Suppressor macrophage treated with lipopolysaccharide for 1 hour (primary cell): ENCODE measurements at places on chromosomes 3 and 15.

DNA sequence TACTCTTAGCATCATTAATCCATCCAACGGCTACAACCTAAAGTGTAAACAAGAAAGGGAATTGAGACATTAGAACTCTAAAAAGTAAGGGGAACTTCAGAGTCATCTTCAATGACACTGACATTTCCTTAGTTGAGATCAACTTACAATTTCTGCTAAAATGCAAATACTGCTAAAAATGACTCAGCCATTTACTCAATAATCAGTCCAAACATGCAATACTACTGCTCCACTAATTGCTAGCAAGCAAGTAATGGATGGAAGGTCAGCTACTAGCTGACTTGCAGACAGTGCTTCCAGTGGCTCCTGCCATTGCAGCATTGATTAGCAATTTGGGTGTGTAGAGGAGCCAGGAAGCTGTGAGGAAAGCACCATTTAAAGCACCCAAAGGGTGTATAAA lies 28.4 kb downstream of the CD200R1L start:
- DNase-seq = peak; percentile 95

DNA sequence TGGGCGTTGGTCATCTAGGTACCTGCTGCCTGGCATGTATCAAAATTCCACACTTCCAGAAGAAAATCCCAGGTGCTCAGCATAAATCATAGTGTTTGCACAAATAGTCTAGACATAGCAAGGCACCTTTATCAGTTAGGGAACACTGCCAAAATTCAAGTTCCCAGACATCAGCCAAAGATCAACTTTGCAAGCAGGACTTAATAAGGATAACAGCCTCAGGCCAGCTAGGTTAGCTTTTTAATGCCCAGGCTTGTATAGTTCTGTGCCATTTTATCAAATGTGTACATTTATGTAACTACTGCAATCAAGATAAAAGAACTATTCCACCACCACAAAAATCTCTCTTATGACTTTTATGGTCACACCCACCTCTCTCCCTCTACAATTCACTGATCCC lies 30.7 kb downstream of the DZIP3 start:
- DNase-seq = no peak

- no peak for DNase-seq
Measured at GRCh38 chr3:73884361-73884760, 259.6 kb upstream of the PDZRN3 start.

DNA sequence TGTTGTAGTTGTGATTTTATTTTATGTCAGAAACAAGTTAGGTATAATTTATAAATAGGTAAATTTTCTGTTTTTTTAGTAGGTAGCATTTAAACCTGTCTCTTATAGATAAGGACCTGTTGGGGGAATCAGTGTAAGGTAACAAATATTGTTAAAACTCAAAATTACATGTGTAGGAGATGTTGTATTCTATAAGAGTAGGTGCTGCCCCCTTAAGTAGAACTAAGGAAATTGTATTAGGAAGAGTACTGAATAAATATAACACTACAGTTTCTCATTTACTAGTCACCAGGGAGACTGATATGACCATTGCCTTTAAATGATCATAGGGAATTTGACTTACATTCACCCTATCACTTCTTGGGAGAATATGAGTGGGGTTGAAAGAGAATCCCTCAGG lies 31.2 kb downstream of the SLC25A36 start:
- peak; percentile 24 for DNase-seq

- no peak for DNase-seq
Measured at GRCh38 chr3:188232656-188233055, 78.7 kb downstream of the LPP start.

GRCh38 chr15:31045606-31046005 lies 54.2 kb upstream of the MTMR10 start:
- DNase-seq = no peak

GRCh38 chr15:86870846-86871245 lies 791.2 kb downstream of the AGBL1 start:
- DNase-seq = no peak

DNA sequence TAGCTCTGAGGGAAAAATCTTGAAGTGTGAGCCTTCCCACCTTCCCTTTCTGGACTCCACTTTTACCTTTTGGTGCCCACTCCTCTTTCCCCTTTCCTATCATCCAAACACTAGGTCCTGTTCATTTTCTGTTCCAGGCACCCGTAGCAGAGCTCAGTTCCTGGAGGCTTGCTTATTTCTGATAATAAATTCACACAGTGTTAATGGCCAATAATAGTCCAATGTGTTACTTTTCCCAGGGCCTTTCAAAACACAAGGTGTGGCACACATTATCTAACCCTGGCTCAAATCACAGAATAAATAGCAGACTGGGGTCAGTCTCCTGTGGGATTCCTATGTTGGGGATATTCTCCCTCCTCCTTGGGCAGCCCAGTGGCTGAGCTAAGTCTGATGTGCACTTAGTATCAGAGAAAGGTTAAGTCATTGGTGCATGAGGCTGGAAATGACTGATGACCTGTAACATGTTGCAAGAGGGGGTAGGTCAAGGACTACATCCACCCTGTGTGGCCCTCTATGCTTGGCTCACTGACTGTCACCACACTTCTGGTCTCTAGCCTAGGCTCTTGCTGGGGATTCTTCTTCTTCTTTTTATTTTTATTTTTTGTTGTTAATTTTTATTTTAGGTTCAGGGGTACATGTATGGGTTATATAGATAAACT lies 43.7 kb upstream of the ROPN1 start:
- DNase-seq = no peak

DNA sequence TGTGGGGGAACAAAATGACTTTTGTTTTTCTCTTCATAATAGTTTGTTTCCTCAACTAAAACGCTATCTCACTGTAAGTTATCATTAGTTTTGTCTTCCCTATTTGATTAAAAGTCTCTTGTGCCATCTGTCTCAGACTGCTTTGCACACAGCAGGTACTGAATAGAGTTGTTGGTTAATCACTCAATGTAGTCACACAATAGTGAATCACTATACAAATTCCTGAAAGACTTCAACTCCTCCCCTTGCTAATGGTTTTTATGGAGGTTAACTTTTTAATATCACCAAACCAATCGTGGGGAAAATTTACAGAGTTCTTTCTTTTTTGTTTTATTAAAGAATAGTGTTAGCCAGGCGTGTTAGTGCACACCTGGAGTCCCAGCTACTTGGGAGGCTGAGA lies 2.6 kb upstream of the NGLY1 start:
- DNase-seq = no peak

DNA sequence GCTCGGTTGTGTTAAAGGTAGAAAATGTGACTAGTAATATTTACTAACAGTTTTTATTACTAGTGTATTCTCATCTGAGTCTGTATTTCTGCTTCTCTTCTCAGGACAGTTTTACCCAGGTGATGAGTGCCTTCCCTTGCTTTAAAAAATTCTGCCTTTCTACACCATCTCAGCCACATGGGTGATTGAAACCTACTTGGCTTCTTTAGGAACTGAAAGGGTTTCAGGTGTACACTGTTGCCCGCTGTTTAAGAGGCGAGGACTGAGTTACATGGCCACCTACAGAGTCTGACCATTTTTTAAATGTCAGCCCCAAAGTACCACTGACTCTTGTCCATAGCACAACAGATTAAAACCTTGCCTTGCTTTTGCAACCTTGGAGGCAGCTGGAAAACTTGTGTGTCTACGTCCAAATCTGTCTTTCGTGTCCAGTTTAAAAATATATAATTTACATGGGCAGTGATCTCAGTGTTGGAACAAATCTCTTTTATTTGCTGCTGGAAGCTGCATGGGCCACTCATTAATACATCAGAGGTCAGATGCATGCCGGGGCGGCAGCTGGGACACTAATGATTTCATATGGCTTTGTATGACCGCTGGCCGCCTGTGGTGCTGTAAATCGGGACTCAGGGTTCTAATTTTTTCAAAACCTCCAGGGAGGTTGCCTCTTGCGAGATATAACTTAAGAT lies 44.6 kb downstream of the TRIM71 start:
- no peak for DNase-seq

GRCh38 chr3:168047190-168047795 lies 48.4 kb downstream of the GOLIM4 start:
- DNase-seq = peak; percentile 92

DNA sequence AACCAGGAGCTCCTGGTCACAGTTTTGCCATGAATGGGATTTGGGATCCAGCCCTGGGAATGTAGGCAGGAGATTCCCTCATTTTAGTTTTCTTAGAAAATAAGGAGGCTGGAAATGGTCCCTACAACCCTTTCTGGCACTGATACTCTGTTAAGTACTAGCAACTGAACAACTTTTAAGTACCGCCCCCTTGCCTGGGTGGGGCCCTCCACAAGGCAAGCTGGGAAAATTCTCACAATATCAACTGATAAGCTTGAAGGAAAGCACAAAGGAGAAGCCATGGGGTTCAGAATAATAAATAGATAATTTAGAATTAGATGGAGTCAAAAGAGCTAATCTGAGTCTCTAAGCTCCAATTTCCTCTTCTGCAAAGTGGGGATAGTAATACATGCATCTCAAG lies 4.2 kb upstream of the DGKG start:
- DNase-seq = no peak

DNA sequence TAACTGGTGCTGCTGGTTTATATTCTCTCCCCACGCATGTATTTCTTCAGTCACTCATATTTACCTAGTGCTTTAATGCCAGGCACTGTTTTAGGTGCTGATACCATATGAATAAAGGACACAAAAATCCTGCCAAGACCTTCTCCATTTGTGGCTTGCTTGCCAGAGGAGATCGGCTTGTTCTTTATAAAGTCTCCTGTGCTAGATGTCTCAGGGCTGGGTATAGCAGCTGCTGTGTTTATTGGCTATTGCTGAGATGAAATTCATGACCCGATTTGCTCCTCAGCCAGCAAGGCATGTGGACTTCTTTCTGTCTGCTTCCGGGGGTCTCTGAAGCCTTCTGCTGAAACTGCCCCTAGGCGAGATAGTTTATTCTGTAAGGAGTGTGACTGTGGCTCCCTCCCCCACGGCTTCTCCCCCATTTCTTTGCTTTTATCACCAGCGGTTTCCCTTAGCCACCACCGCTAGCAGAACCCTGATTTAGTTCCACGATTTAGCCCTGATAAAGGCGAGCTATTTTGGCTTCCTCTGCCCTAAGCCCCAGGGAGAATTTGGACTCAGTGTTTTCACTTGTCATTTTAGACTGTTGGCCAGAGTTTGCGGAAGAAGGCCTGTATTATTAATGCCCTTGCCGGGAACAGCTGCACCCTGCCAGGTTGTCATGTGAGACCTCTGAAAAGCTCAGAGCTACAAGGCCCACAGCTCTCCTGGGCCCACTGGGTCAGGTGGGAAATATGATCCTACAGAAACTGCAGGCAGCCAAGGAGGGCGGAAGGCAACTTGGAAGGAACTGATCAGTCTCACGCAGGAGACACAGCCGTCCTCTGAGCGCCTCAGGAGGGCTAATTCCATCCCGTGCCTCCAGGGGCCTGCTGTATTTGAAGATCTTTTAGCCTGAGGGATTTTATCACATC lies 46.8 kb downstream of the ST6GAL1 start:
- no peak for DNase-seq

DNA sequence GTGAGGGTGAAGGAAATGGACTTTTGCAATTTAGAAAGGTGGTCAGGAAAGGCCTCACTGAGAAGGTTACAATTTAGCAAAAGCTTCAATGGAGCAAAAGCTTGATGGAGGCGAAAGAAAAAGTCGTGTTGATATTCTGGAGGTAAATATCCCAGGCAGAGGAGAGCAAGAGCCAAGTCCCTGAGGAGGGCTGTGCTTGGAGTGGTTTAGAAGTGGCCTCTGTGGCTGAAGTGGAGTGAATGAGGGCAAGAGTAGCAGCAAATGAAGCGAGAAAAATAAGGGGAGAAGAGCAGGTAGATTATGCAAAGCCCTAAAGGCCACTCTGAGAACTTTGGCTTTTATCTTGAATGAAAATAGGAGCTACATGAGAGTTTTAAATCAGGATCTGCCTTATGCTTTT lies 54.1 kb downstream of the GUCA1C start:
- no peak for DNase-seq

DNA sequence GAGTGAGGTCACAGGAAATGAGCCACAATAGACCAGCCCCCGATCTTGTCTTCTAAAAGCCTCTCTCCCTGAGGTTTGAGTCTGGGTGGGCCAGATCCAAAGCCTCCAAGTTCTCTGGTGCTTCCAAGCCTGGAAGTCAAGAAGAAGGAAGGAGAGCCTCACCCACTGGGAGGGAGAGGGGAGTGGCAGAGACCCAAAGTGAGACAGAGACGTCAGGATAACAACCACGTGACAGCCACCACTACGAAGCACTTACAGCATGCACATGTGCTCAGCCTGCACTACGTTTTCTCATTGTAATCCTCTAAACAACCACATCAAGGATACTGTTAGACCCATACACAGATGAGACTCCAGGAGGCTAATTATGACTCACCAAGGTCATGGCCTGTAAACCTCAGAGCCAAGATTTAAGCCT lies 197.3 kb upstream of the LINGO1 start:
- no peak for DNase-seq

- peak; percentile 69 for DNase-seq
Measured at GRCh38 chr3:23611737-23612295, 193.9 kb upstream of the UBE2E1 start.

DNA sequence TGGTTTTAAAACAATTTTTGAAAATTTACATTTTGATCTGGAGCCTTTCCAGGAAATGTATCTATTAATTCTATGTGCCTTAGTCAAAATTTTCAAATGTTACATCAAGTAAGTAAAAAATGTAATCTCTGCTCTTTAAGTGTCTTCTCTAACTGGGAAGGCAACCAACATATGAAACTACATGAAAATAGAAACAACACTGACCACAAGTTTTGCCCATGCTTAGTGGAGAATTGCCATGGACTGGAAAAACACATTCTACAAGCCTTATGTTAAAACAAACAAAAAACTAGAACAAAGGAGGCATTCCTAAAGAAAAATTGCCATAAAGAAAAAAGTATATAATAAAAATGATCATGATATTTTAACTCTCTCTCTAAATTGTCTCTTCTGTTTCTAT lies 75.9 kb upstream of the SPRED1 start:
- no peak for DNase-seq

DNA sequence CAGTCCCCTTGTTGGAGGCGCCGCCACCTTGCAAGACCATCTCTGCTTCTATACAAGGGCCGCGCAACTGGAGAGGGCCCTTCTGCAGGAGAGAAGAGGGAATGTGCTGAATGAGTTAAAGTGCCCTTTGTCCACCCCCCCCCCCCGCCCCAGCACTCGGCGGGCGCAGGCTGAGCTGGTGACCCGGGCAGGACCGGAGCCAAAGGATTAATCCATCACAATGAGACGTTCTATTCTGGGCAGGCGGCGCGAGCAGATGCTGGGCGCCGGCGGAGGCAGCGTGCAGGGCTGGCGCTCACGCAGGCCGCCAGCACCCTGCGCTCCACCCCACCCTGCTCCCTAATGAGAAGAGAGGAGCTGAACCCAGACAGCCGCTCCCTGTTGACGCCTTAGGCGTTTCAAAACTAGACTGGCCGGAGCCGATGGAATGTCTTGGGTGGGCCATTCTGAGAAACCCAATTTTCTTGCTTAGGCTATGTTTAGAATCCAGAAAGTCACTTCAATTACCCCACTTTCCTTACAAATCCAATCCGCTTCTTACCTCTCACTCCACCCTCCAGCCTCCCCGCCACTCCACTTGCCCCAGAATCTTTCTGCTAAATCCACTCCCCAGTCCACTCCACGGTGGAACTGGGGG lies 32.9 kb downstream of the GJD2 start:
- no peak for DNase-seq
